Activated CD4-positive, CD25-positive, alpha-beta regulatory T cell (primary cell): ENCODE measurements at places on chromosomes 1 and 21.

- DNase-seq = no peak
Measured at GRCh38 chr1:233635765-233636502, 22.0 kb downstream of the KCNK1 start.

GRCh38 chr1:85602571-85602970 is 22.0 kb downstream of the CCN1 start:
- DNase-seq = no peak

DNA sequence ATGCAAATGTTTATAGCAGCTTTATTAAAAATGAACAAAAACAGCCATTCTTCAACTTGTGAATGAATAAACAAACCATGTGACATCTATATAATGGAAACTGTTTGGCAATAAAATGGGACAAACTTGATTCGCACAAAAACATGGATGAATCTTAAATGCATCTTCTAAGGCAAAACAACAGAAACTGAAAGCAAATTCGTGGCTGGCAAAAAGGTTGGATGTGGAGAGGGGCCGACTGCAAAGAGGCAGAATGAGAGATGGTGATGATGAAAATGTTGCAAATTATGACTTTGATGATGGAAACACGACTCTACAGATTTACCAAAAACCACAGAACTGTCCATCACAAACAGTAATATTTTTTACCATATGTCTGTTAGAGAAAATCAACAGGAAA is 327.0 kb upstream of the NR5A2 start:
- no peak for DNase-seq

DNA sequence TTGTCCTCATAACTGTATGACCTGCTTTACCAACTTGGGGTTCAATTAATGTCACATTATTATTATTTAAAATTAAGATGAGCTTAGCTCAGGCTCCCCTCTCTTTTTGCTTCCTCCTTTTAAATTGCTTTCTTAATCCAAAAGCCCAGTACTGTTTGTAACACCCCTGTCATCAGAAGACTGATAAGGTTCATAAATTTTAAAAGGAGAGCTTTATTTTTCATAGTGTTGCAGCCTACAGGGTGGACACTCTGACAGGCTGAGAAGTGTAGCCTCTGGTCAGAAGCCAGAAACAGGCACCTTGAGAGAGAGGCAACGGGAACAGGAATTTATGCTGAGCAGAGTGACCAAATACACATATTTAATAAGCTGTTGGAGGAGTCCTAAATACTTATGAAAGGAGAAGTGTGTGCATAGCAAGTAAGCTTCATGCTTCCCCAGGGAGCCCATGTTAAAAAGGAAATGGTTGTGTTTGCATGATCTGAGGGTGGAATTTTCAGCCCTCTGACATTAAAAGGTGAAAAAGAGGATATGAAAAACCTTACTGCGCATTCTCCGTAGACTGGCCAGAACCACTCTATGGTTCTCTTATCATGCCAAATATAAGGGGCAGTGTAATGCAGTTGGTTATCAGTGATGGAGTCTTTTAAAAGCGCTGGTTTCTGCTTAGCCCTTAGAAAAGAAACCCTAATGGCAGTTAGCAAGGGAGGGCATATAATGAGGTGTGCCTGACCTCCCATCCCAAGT is 30.5 kb upstream of the FGGY start:
- no peak for DNase-seq

DNA sequence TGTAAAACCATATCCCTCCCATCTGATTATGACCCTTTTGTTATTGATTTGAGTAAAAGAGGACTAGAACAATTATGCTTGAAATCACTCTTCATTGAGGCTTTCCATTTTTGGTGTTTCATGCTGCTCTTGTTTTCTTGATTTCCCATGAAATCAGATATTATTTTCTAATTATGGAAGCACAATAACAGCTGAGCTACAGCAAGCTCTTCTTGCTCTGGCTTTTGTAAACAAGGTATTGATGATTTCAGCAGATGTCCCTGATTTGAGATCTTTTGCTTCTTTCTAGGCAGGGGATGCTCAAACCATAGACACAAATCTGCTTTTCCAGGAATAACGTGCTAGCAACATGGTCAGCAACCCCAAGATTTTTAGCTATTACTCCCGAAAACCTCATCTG is 607.8 kb downstream of the NCAM2 start:
- DNase-seq = no peak

GRCh38 chr1:222791006-222791710 is 23.7 kb upstream of the DISP1 start:
- DNase-seq = no peak

- DNase-seq = no peak
Measured at GRCh38 chr1:65109487-65109886, 38.5 kb upstream of the AK4 start.

GRCh38 chr21:34987501-34988072 is 61.5 kb downstream of the RUNX1 start:
- DNase-seq = no peak

DNA sequence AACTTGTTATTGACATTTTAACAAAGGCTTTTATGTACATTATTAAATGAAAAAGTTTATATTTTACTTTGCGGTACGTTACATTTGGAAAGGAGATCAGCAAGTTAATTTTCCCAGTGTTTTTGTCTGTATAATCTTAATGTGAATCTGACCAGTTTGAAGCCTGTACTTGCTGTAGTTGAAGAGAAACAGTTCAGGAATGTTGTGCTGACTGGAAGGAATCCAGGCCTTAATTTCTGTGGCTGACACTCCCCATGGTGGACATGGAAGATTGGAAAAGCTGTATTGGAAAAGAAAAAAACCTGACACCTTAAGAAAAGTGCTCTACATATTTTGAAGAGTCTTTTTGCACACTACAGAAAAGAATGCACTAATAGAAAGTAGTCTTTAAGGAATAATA is 15.5 kb downstream of the LEPR start:
- no peak for DNase-seq

DNA sequence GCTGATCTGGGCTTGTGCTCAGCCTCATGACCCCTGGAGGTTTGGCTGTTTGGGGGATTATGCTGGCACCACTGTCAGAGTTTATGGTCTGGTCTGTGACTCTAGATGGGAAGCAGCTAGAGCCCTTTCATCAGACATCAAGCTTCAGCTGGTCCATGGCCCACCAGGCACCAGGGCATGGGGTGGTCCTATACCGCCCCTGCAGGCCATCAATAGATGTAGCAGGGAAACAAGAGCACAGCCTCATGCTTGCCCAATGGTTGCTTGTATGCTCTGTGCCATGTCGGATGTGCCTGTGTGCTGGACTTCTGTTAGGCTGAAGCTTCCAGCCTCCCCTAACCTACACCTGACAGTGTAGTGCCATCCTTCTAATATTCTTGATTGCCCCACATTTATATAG is 71.1 kb upstream of the CD34 start:
- no peak for DNase-seq

- DNase-seq = no peak
Measured at GRCh38 chr1:236181059-236181458, 38.7 kb downstream of the GPR137B start.
